ENCODE measurements at places on chromosomes 7 and 10.
A peak's percentile ranks its signal among the peaks of the same experiment; 100 is the strongest.

GRCh38 chr10:103759100-103759781 lies 96.1 kb downstream of the SH3PXD2A start:
- DNase-seq = no peak

DNA sequence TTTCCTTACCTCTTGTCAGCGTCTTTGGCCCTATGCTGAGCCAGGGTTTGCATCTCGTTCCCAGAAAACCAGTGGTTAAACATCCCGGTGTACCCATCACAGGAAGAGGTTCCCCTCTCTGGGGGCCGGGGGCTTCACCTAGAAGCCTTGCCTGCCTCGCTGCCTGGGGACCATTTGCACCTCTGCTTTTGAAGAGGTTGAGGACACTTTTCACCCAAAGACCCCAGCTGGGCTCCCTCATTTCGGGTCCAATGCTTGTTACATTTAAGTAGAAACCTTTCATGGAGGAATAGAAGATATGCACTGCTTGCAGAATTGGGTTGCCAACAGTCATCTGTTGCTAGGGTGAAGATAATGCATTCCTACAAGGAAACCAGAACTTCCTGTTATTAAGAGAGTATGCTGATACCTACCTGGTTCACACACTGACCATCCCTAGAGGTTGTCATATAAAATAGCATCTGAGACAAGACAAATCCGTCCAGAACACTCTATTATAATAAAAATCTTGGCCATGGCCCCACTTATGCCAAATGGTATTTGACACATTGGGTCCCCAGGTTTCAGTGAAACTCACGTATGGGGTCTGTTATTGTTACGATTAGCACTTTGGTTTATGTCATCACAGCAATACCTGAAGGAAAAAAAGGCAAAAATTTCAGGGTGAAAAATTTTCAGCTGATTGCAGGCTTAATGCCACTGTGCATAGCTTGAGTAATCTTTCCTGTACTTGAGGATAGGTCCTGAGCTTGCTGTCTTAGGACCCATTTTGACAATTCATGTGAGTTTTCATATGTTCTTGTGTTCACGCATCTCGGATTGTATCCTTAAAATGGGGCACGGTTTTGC lies 917 bp downstream of the ZNF365 start:
- DNase-seq = peak; percentile 28

- no peak for DNase-seq
Measured at GRCh38 chr7:44148961-44149536, 7.9 kb upstream of the MYL7 start.

GRCh38 chr7:68547799-68548198 lies 1050.5 kb upstream of the AUTS2 start:
- no peak for DNase-seq
